Amniotic stem cell (primary cell): ENCODE measurements at places on chromosomes 16 and 17.

- no peak for DNase-seq
Measured at GRCh38 chr17:40610359-40610758, 37.3 kb downstream of the SMARCE1 start.

- DNase-seq = no peak
Measured at GRCh38 chr16:87160701-87161337, 156.4 kb downstream of the C16orf95 start.

- DNase-seq = no peak
Measured at GRCh38 chr16:81460075-81460474, 15.5 kb downstream of the CMIP start.

DNA sequence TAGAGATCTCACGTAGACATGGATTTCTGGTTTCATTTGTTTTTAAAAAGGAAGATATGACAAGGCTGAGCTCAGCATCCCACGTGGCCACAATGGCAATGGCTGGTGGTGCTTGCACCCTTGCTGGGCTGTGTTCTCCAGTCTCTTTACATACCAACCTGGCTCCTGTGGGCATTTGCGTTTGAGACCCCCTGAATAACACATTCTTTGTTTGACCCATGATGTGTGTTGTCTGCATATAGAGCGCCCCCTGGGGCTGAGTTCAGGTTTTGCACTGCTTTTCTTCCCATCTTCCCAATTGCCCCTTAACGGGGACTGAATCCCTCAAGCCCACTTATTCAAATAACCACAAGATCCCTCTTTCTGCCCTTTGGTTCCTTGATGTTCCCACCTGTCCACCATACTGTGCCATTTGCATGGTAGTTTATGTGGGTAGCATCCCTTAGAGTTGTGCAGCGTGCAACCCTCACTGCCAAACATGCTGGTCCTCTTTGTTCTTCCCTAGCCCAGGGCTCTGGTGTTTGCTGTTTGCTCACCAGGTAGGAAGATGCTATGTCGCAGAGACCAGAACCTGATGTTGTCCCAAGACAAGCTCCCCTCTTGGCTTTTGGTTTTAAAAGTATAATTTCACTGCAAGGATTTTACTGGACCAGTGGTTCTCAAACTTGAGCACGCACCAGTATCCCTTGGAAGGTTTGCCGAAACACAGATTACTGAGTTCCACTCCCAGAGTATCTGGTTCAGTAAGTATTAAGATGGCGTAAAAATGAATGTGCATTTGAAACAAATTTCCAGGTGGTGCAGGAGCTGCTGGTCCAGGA lies 38.5 kb upstream of the NKD1 start:
- DNase-seq = no peak

DNA sequence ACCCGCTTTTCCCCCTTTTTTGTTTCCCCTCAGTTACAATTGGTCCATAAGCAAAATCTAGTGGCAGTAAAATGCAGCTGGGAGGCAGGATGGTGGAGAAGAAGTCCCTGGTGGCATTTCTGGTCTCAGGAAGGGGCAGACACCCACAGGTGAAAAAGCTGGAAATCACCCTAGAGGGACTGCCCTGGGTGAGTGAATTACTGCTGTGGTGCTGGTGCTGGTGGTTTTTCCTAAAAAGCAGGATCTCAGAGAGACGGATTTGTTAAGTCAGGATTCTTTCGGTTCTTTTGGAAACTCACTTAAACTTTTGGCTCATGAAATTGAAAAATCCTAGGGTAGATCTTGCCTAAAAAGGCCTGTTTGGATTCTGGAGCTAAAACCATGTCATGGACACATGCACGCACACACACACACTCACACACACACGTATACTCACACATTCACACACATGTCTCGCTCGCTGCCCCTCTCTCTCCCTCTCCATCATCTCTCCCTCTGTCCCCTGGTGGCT lies 65.8 kb downstream of the NKD1 start:
- no peak for DNase-seq

- no peak for DNase-seq
Measured at GRCh38 chr17:47720196-47720595, 12.8 kb upstream of the TBX21 start.

GRCh38 chr16:15843635-15844279 lies 13.1 kb downstream of the MYH11 start:
- DNase-seq = no peak

GRCh38 chr17:683040-683439 lies 31.6 kb downstream of the VPS53 start:
- DNase-seq = no peak

DNA sequence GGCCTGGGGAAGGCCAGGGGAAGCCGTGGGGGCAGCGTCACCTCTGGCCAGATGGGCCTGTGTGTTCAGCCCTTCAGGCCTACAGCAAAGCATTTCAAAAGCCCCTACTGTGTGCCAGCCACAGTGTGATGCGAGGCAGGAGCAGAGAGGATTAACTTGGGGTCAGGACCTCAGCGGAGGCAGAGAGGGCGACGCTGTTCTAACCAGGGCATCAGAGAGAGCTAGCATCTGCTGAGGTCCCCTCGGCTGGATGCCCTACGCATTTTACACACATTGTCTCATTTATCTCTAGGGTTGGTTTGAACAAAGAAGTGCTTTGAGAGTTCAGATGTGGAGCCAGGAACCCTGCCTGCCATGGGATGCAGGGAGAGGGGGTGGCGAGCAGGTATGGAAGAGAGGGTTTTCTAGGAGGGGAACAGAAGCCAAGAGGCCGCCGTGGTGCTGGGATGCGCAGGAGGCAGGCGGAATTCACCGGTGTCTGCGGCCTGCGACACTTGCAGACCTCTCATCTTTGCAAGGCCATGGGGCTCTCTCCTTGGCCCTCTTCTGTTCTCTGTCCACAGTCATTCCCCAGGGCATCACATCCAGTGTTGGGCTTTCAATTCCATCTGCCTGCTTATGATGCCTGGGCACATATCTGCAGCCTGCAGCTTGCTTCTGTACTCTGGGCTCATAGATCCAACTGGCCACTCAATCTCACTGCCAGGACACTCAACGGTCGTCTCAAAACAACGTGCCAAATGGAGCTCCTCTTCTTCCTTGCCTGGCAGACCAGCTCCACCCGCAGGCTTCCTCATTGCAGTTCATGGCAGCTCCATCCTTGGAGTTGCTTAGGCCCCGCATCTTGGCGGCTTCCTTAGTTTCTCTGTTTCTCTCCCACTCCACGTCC lies 8.1 kb upstream of the NKD1 start:
- DNase-seq = no peak

DNA sequence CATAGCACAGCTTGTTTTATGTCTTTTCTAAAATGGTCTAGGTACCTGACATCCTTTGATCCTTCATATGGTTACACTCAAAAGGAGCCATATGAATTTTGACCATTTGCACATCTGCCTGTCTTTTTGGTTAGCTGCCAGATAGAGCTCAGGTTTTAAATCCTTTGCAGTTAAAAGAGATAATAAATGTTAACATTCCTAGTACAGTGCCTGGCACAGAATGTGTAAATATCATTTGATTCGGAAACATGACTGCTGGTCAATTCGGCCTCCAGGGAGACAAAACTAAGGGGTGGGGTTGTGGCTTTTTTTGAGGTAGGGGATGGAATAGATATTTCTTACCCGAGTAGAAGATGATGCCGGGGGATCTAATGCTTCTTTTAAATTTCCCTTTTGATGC lies 64.2 kb downstream of the FTO start:
- DNase-seq = no peak

GRCh38 chr17:68954146-68954896 lies 871 bp downstream of the ABCA8 start:
- DNase-seq = no peak

GRCh38 chr16:55015181-55015913 lies 84.7 kb downstream of the IRX5 start:
- DNase-seq = no peak

DNA sequence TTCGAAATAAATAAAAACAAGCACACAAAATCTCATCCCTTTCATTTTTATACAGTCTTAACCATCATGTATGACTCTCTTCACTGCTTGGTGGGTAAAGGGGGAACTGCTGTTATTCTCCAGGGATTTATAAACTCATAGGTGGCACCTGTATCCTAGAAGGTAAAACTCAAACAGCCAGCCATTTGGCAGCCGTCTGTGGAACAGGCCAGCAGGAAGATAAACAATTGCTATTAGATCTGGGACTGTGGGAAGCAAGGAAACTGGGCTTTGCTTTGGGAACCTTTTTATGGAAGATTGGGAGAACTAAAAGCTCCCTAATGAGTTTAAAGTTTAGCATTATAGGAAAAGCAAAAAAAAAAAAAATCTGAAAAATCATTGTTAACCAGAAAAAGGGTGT lies 126.0 kb downstream of the TANGO6 start:
- DNase-seq = no peak

GRCh38 chr16:73796241-73796640 lies 500.4 kb upstream of the PSMD7 start:
- no peak for DNase-seq

DNA sequence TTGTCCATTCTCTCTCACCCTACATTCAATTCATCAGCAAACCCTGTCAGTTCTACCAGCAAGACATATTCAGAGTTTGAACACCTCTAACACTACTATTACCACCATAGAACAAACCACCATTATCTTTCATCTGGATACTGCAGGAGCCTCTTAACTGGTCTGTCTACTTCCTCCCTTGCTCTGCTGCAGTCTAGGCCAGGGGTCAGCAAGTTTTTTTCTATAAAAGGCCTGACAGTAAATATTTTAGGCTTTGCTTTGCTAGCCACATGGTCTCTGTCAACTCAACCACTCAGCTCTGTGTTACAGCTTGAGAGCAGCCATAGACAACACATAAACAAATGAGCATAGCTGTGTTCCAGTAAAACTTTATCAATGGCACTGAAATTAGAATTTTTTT lies 13.8 kb downstream of the KCTD19 start:
- DNase-seq = no peak

- no peak for DNase-seq
Measured at GRCh38 chr16:14505846-14506245, 124.2 kb downstream of the PARN start.
